ENCODE measurements at places on chromosomes 3 and 15.

GRCh38 chr3:78911394-78911793, 856.4 kb downstream of the ROBO1 start:
- no peak for DNase-seq

GRCh38 chr3:16318176-16318575, 53.2 kb downstream of the OXNAD1 start:
- no peak for DNase-seq

GRCh38 chr3:55296791-55297190, 190.3 kb downstream of the WNT5A start:
- no peak for DNase-seq

GRCh38 chr15:97036301-97036700, 705.8 kb downstream of the NR2F2 start:
- peak; percentile 83 for DNase-seq

GRCh38 chr3:45915518-45916231, 27.6 kb upstream of the CXCR6 start:
- DNase-seq: no peak
